ENCODE measurements at places on chromosomes 5 and 9.

DNA sequence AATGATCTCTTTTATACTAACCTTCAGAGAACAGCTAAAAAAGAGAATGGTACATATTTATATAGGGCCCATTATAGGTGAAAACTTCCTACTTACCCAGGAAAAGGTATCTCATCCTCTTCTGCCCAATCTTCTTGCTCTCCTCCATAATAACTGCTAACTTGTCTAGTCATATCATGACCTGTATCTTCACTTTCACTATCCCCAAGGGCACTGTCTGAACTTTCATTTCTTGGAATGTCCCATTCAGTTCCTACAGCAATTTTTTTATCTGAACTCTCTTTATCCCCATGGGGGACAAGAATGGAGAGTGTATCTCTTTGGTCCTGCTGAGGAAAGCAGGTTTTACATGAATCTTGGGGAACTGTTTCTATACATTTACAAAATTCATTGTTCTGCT is 36.4 kb upstream of the RAPGEF6 start:
- DNase-seq: no peak

DNA sequence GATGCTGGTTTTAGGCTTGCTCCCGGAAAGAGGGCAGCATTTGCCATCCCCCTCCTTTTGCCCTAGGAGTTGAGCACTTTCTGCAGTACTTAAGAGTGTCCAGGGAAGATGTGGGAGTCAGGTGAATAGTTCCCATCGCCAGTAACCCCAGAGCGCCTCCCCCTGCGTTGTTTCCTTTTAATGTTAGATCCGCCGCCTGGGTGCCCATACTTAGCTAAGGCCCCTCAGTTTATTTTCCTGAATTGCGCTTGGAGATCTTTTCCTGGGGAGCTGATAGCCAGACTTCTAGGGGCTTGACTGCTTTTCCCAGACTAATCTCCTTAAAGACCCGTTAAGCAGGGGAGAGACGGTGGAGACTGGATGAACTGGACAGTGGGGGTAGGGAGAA is 377 bp upstream of the PCDHAC2 start:
- no peak for DNase-seq

GRCh38 chr5:107853696-107854095 is 183.0 kb upstream of the EFNA5 start:
- no peak for DNase-seq

DNA sequence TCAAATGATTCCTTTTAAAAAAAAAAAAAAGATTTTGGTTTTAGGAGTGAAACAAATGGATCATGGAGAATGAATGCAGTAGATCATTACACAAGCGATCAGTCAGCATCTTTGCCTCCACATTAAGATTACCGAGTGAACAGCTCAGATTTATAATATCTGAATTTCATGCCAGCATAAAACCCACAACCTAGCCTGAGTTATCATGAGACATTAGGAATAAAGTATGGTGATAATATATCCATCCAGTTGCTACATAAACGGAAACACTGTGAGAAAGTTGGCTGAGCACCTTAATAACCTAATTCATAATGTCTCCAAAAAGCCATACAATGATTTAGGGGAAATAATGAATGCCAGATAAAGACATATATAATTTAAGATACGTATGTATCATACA is 553.1 kb upstream of the TUSC1 start:
- no peak for DNase-seq

DNA sequence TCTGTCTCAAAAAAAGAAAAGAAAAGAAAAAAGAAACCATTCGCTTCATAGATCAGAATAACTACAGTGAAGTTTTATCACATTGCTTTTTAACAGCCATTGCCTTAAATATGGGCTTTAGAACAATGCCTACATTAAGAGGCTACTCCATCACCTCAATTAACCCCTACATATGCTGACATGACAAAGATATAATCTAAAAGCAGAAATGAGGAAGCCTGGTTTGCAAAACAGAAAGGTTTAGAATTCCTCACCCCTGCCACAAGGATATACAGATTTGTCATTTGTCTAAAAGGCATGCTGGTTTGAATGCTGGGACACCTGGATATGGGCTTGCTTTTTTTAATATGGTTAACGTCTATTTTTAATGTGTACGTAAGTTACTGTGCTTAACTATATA is 1353.0 kb upstream of the C9orf72 start:
- no peak for DNase-seq

- DNase-seq: no peak
Observed at GRCh38 chr5:51466214-51466613, 83.0 kb downstream of the ISL1 start.

- no peak for DNase-seq
Observed at GRCh38 chr5:58255970-58256369, 203.9 kb downstream of the PLK2 start.

- no peak for DNase-seq
Observed at GRCh38 chr5:140227046-140227445, 52.1 kb downstream of the CYSTM1 start.

DNA sequence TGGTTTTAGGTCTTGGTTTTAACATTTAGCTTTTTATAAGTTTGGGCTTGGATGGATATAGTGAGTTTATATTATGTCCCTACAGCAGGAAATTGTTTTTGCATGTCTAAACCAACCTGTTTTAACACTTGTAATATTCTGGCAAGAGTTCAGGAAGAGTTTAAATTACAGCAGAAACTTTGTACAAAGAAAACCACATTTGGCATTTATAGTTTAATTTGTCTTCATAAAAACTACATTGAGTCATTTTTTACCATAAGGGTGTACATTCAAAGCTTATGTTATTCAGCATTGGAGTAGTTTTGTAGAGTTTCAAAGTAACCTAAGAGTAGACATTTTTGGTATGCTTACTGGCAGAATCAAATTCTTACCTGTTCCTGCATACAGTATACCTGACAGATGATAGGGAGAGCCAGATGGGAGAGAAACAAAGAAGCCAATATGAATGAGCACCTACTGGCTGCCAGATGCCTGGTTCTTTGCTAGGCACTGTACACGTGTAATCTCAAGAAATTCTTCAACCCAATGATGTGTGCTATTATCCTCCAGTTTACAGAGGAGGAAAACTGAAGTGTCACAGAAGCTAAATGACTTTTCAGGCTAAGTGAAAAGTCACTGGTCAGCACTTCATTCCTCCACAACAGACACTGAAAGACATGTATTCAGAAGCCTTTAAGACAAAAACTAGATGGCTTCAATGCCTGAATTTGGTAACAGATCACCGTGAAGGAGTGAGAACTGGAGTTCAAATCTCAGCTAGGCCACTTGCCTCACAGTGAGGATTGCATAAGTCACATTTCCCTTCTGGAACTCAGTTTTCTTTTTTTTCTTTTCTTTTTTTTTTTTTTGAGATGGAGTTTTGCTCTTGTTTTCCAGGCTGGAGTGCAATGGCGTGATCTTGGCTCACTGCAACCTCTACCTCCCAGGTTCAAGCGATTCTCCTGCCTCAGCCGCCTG is 25.9 kb upstream of the ECM2 start:
- DNase-seq: no peak

- DNase-seq: no peak
Observed at GRCh38 chr5:174423558-174423957, 300.8 kb upstream of the MSX2 start.

GRCh38 chr5:103037673-103038455 is 82.1 kb downstream of the GIN1 start:
- DNase-seq: no peak

GRCh38 chr5:133790898-133791297 is 177.5 kb downstream of the C5orf15 start:
- no peak for DNase-seq

DNA sequence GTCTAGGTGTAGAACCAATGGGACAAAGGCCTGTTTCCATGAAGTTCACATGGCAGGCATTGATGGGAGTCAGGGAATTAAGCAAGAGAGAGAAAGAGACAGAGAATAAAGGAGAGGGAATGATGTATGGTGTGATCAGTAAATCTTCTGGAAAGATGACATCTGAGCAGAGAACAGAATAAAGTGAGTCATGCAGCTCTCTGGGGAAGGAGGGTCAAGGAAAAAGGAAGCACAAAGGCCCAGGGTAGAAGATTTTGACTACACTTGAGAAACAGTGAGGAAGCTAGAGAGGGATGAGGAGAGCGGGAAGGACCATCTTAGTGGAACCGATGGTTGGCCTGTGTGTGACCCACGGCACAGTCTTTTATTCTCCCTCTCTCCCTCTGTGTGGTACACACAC is 425.9 kb downstream of the SPOCK1 start:
- no peak for DNase-seq

- no peak for DNase-seq
Observed at GRCh38 chr5:66516550-66516949, 79.6 kb upstream of the MAST4 start.

GRCh38 chr9:26131886-26132285 is 453.6 kb upstream of the TUSC1 start:
- DNase-seq: no peak
